ENCODE measurements at places on chromosomes 3 and 15.
A peak's percentile ranks its signal among the peaks of the same experiment; 100 is the strongest.

- DNase-seq: no peak
Measured at GRCh38 chr3:171904829-171905228, 61.7 kb downstream of the TMEM212 start.

- no peak for DNase-seq
Measured at GRCh38 chr3:112741983-112742382, 101.0 kb upstream of the CCDC80 start.

GRCh38 chr3:16860234-16860633 lies 24.5 kb upstream of the PLCL2 start:
- no peak for DNase-seq

DNA sequence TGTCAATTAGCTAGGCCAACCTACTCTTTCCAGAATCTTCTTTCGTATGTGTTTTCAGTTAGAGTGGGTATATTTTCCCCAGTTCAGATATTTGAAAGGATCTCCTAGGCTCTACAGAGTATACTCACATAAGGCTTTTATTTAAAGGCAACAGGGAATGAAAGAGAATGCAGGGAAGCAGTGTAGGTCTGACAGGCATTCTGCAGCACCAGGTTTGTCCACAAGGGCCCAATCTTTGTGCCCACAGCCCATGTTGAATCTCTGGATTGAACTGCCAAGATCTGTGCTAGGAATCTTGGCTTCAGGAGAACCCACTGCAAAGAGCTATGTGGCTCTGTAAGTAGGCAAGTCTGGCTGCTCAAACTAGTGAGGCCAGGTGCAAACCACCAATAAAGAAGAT lies 24.2 kb upstream of the GALNT15 start:
- DNase-seq: no peak

DNA sequence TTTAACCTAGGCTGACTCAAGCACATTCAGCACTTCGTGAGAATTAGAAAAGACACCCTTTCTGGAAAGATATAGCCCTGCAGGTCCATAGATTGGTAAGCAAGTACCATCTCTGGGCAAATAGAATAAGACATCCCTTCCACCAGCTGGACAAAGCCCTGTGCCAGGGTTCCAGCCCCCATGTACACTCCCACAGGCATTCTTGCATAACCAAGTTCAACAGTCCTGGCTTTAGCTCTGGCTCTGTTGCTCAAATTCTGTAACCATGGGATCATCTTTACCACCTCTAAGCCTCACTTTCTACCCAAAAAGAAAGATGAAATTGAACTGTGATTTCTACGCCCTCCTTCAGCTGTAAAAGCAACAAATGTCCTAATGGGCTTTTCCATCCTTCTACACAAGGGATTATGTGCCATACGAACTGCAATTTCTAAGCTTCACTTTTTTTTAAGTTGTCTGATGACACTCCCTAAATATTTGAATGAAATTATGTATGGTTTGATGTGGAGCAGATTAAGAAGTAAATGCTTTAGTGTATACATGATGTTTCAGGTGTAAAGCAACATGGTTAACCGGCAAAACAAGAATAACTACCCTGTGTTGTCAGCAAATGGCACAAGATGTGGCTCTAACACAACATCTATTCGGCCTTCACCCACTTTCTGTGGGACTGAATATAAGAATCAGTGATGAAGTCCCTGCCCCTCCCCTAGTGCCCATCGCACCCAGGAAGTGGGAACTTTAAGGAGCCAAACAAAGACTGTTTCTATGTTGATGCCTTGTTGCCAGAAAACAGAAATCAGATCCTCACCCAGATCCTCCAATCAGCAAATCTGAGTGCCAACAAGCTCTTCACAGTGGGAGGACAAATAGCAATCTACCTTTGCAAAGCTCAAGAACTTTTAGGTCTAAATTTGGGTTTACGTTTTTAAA lies 165.7 kb downstream of the P3H2 start:
- no peak for DNase-seq

DNA sequence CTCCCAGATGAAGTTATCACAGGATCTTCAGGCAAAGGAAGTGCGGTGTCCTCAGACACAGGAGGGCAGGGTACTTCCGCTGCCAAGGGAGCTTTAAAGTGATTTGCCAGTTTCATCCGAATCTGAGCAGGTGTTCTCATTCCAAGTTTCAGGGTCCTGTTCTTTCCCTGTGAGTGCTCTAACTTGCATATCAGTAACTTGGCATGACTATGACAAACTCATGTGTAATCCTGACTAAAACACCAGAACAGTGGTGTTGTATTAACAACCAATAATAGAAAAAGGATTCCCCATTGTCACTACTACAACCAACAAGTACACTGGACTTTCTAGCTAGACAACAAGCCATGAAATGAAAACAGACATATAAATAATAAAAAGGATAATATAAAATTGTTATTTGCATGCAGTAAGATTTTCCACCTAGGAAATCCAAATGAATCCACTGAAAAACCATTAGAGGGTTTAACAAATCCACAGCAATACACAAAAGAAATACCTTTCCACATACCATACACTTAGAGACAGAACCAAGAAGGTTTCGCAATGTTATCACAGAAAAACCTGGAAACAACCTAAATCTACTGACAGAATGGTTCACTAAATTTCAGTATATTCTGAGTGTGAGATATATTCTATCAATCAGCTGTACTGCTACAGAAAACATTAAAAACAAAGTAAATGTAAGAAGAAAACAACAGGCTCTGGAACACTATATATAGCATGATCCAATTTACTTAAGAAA lies 40.9 kb upstream of the RPL35A start:
- DNase-seq: no peak

DNA sequence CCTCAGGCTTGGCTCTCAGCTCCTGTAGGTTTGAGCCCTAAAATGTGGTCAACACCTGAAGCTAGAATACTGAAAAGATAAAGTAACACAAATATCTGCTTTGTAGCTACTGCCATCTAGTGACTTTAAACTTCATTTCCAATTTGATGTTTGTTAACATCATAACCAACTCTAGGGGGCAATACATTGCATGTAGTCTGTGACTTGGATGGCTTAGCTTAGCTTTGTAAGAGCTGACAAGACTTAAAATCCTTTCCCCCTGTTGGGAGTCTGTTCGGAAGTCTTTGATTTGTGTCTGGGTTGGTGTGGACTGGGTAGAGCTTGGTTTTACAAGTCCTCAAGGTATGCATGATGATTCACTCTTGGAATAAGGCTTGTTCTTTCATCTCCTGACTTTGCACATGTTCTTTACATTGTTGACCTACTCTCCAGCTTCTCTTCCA lies 51.7 kb downstream of the SCN11A start:
- DNase-seq: no peak

DNA sequence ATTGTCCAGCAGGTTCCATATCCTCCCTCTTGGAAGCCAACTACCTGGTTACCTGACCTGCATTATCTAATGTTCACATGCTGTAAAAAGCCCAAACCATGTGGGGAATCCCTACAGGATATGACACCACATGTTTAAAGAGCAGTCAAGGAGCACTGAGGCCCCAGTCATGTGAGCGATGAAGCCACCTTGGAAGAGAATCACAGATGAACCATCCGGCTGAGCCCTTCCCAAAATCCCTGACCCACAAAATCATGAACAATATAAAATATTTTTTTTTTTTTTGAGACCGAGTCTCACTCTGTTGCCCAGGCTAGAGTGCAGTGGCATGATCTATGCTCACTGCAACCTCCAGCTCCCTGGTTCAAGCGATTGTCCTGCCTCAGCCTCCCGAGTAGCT lies 10.6 kb upstream of the ANKDD1A start:
- DNase-seq: no peak

GRCh38 chr3:122640437-122640999 lies 40.1 kb upstream of the PARP14 start:
- DNase-seq: no peak

GRCh38 chr15:99443056-99443756 lies 122.6 kb upstream of the MEF2A start:
- no peak for DNase-seq

- no peak for DNase-seq
Measured at GRCh38 chr3:107842940-107843339, 247.9 kb downstream of the CD47 start.

DNA sequence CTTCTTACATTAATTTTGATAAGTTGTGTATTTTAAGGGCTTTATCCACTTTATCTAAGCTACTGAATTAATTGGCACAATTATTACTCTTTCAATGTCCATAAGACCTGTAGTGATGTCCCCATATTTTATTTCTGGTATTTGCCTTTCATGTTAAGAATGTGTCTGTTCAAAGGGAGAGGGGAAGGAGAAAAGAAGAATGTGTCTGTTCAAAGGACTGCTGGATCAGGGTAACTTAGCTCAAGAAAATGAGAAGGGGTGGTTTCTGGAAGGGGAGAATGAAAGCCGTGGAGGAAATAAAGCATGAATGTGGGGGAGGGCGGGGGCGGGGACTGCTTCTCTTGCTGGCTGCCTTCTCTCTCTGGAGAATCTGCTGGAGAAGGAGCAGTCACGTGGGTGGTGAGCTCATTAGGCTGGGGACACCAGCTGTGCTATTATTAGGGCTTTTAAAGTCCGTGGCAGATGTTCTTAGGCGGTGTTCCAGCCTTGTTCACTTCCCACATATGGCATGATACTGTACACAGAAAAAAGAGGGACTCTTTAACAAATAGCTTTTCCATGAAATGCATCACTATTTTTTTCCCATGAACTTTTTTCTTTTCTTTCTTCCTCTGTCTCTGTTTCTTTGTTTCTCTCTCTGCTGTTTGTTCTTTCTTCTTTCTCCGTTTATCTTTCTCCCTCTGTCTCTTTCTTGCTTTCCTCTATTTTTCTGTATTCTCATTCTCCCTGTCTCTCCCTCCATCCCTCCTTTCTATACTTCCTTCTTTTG lies 63.7 kb upstream of the ULK4 start:
- DNase-seq: peak; percentile 90

DNA sequence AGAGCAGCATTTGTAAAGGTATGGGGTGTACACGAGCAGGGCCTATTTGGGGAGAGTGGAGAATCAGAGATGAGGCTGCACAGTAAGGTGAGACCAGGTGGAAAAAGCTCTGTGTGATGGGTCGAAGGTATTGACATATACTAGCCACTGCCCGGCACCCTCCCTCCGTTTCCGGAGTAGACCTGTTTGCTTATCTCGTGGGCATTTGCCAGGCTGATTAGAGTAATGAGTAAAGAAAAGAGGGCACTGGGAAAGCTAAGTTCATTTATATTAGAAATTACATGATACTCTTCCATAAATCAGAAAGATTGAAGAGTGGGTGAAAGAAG lies 46.2 kb upstream of the ATG7 start:
- no peak for DNase-seq

DNA sequence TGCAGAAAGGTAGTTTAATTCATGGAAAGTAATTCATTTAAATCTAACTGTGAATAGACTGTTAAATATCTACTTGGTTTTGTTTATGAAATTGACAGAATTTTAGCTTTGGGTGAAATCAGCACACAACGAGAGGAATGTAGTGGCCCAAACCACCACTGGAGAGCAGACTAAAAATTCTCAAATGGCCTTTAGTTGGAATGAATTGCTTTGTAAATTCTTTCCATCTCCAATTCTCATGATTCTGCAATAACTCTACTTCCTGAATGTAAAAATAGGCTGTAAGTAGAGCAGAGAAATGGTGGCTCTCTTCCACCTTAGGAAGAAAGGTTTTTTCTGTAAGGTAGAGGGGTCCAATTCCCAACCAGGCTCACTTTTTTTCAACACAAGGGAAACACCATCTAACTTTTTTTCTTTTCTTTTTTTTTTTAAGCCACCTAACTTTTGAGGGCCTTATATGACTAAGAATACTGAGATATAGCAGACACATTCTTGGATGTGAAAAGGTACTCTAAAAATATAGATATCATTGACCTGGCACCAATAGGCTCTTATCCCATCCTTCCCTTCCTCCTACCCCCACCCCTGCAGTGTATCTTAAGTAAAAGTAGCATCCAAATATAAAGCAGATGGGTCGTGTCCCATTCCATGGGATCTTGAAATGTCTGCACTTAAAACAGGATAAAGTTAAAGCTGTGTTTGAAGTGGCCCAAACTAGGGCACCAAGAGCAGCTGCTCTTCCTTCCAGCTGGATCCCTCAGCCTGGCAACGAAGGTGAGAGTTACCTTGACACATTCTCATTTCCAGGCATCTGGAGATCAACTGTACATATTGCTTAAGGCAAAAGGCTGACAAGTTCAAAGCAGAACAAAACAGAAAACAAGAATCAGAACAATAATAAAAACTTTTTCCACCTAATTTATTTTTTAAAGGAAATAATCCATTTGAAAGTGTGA lies 194.1 kb downstream of the TPRG1 start:
- DNase-seq: no peak

GRCh38 chr3:171472552-171472951 lies 12.3 kb upstream of the TNIK start:
- no peak for DNase-seq

GRCh38 chr3:45904931-45905330 lies 18.6 kb downstream of the CCR9 start:
- no peak for DNase-seq
